Pancreas (tissue), 10 donors: ENCODE measurements at places on chromosomes 5 and 9.

- no peak for DNase-seq
Measured at GRCh38 chr5:16065831-16066230, 113.8 kb downstream of the MARCHF11 start.

GRCh38 chr9:77261605-77262004 is 84.3 kb downstream of the VPS13A start:
- DNase-seq = no peak

DNA sequence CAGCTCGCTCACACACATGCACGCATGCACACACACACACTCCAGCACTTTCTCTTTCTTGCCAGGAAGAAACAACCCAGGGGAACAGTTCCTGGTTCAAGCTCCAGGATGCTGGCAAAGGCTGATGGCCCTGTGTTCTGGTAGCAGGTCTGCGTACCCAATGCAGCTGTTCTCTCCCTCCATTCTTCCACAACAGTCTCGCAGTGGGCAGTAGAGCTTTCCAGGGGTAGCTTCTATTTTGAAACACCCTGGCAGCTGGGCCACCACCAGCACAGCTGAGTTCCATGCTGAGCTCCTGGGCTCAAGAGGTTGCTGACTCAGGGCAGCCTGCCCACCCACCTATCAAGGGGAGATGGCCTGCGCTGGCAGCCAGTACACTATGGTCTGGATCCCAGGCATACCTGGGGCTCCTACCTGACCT is 4.7 kb downstream of the VDAC1 start:
- no peak for DNase-seq

GRCh38 chr9:17491780-17492179 is 87.1 kb upstream of the SH3GL2 start:
- DNase-seq = no peak
